ENCODE measurements at places on chromosomes 3 and 15.

DNA sequence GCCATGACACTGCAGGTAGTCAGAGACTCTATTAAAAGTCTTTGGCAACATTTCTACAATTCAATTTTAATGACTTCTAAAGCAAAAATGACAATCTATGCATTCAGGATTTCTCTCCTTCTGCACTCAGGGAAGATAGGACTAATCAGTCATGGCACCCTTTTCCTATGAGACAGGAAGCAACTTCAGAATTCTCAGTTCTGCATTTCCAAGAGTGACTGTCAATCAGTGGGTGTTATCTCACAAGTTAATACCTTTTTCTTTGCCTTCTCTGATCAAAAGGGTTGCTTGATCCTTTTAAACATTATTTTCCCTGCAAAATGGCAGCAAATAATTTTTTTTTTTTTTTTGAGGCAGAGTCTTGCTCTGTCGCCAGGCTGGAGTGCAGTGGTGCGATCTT lies 7.8 kb upstream of the ICE2 start:
- DNase-seq = no peak
- H3K27me3 ChIP-seq = no peaks in the 10 kb centered on the region
- H3K4me3 ChIP-seq = no peak overlapping the region

DNA sequence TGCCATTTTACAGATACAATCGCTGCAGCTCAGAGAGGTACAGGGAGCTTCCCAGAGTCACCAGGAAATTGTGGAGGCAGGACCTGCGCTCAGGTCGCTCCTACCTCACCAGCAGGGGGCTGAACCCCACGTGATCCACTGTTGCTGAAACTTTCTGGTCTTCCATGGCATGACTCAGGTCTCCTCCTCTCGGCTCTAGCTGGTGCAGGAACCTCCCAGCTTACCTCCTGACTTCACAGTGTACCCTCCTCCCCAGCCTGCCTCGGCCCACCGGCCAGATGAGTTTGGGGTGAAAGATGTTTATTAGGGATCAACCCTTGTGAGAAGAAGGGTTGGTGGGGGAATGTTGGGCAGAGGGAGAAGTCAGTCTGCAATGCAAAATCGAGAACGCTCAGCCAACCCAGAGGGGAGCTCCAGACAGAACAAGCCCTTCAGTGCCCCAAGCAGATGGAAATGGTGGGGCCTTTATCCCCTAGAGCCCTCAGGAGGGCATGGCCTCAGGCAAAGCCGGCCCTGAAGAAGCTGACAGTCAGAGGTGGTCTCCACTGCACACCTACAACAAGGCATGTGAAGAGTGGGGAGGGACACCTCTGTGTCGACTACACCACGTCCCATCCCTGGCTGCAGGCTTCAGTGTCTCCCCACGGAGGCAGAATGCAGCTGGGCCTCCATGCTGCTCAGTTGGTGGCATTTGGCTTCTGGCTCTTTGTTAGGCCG lies 118.6 kb upstream of the PRR20G start:
- no peak overlapping the region for H3K27ac ChIP-seq
- no peaks in the 10 kb centered on the region for H3K36me3 ChIP-seq
- no peak overlapping the region for H3K4me3 ChIP-seq
- H3K4me1 ChIP-seq = no peaks in the 10 kb centered on the region

GRCh38 chr3:94246171-94246570 lies 183.3 kb downstream of the NSUN3 start:
- H3K36me3 ChIP-seq = no peaks in the 10 kb centered on the region

DNA sequence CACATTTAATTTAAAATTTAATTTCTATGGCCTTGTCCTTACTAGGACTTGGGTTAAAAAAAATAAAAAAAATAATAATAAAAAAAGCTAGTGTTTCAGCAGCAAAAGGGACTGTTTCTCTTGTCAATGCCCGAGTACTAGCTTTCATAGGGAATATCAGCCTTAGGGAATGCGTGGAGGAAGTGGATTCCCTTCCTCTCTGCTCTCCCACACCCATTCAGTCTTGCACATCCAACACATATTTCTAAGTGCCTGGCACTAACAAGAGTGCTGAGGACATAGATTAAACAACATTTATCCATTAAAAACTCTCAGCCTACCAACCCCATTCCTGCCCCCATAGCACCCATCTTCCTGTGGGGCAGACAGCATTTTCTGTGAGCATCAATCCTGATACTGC lies 6.2 kb downstream of the ZNF385D start:
- H3K4me1 ChIP-seq = peaks cover 2% of the 10 kb centered on the region
- no peaks in the 10 kb centered on the region for H3K27me3 ChIP-seq
- no peaks in the 10 kb centered on the region for H3K36me3 ChIP-seq
- H3K27ac ChIP-seq = no peak overlapping the region
- H3K4me3 ChIP-seq = no peak overlapping the region

All from kidney (tissue), 22 donors.